Stimulated activated CD4-positive, alpha-beta T cell treated with anti-CD3 and anti-CD28 coated beads, Interleukin-1b, Interleukin-23, amount 100 ng/mL, for 1 hour (primary cell): ENCODE measurements at places on chromosomes 7 and 10.

- DNase-seq: no peak
Measured at GRCh38 chr10:21458126-21458871, 67.2 kb downstream of the SKIDA1 start.

DNA sequence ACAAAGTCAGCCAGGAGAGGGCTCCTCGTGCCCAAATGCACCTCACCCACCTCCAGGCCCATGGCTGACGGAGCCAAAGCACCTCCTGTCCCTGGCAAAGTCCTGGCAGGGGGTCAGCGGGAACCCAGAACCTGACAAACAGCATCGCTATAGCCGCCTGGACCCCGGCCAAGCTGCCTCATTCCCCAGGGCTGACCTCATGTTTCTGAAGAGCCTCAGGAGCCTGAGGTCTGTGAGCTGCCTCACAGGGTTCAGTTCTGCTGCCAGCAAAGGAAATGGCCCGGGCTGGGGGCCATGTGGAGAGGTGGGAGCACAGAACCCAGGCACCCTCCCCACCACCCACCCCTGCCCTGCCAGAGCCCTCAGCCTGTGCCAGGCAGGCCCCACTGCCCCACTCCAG, 4.2 kb upstream of the NANOS1 start:
- DNase-seq: no peak

DNA sequence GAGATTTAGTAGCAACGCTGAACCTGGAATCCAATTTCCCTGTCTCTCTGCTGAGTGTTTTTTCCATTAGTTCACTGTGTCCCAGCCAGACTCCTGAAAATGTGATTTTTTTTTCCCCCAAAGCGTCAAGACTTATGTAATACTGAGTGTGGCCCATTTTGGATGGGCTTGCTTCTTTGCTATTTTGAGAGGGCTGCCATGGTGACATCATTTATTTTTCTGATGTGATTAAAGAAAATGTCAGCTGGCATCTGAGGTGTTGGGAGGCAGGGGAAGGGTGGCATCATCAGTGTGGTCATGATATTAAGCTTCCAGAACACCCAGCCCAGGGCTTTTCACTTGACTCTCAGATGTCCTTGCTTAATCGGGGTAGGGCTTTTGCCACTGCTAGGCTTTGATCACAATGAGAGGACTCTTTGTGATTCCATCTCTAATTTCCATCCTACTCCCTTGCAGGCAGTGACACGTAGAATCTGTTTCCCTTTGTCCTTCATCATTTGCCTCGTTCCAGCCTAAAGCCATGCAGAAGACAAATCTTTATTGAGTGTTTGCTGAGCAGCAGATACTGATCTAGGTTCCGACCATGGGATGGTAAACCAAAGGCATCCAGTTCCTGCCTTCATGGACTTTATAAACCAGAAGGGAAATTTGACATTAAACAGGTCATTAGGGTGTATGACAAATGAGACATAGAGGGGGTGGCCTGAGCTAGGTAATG, 7.4 kb downstream of the ZNF365 start:
- DNase-seq: no peak

- no peak for DNase-seq
Measured at GRCh38 chr10:75386128-75386527, 15.4 kb downstream of the ZNF503 start.

DNA sequence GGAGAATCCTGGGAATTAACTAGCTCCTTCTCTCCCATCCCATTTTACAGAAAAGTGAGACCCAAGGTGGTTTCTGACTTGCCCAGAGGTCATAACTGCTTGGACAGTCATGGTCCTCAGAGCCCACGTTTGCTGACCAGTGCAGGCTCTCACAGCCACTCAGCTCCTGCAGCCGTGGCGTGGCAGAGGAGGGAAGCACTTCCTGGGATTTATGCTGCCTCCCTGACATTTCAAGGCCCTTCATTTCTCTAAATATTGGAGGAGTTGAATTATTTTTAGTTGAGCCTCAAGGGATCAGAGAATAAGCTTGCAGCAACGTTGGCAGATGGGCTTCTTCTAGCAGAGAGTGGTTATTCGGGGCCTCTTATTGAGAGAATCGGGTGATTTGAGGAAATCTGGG, 77.1 kb downstream of the LHPP start:
- DNase-seq: no peak

GRCh38 chr10:92419740-92420545, 129.0 kb downstream of the MARCHF5 start:
- no peak for DNase-seq

DNA sequence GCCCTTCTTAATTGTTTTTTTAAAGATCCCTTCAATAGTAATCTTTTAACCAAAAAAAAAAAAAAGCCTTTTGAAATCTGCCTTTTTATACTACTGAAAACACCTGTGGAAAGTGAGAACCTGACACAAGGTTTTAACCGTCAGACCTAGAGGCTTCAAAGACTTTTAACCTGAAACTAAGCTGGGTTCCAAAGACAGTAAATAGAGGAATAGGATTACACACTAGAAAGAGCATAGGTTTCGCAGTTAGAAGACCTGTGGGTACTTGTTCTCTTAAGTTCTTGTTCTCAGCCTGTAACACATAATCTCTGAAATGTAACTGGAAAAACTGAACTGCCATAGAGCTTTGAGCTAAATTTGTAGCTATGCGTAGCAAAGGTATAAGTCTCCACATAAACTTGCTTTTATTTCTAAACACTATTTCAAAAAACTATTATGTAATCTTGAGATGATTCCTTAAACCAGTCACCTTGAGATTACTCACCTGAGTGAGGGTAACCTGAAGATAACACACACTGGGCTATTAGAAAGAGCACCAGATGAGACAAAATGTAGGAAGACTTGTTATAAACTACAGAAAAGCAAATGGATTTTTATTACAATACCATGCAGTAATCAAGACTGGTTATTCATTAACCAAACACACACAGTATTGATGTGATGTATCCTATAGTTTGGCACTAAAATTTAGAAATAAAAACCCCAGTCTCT, 196.6 kb upstream of the FRMD4A start:
- no peak for DNase-seq

DNA sequence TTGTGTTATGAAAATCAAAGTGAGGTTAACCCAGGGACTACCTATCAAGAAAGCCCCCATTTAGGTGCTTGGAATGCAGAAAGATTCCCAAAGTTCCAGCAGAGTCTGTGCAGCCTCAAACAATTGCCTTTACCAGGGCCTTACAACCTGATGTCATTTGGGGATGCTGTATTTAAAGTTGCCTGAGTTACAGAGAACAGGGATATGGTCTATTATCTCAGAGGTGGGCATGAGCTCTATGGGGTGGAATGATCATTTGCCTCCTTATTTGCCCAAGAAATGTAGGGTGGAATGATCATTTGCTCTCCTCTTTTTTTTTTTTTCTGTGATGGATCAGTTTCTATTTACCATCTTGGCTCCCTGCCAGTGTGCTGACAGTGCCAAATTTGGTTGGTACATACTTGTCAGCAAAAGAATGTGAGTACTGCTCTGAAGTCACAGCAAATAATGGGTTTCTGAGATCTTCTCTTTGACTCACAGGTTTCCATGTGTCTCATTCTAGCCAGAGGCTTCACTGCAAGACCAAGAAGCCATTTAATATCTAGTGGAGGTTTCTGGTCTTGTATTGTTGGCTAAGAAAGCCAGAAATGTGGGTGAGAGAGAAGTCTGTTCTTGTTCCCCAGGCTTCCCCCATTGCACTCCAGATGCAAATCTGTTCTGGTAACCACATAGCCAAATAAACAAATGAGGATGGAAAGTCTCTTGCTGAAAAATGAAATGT, 45.5 kb upstream of the ZNRF2 start:
- DNase-seq: no peak

GRCh38 chr10:95356190-95356955, 65.6 kb upstream of the PDLIM1 start:
- no peak for DNase-seq

DNA sequence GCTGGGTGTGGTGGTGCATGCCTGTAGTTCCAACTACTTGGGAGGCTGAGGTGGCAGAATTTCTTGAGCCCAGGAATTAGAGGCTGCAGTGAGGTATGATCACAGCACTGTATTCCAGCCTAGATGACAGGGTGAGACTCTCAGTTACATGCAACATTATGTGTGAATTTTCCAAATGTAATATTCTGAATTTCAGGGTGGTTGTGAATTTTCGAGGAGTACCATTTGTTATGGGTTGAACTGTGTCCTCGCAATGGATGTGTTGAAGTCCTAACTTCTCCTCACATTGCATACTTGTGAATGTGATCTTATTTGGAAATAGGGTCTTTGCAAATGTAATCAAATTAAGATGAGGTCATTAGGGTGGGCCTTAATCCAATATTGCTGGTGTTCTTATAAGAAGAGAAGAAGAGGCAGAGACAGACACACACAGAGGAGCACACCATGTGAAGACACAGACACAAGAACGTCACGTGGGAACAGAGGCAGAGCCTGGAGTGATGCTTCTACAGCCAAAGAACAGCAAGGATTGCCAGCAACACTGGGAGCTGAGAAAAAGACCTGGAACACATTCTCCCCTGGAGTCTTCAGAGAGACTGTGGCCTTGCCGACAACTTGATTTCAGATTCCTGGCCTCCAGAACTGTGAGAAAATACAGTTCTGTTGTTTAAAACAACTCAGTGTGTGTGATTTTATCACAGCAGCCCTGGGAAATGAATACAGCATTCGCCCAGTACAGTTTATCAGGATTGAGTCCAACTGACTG, 91.9 kb downstream of the ZNF783 start:
- DNase-seq: no peak

DNA sequence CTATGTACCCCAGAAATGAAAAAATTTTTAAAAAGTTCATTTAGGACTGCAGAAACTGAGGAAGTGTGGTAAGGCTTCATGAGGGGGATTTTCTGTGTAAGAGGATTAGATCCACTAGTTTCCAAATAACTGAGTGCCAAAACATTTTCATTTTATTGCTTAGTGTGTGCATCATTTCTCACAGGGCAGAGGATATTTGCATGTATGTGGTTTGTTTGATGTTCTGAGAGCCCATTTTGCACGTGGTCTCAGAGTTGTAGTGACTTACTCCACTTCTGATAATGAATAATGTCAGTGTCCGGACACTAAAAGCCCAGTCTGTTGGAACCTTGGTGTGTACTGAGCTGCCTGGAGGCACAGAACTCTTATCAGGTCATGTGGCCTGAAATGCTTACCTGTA, 299.9 kb downstream of the AUTS2 start:
- no peak for DNase-seq

GRCh38 chr7:25706764-25707163, 445.2 kb upstream of the NFE2L3 start:
- DNase-seq: no peak

DNA sequence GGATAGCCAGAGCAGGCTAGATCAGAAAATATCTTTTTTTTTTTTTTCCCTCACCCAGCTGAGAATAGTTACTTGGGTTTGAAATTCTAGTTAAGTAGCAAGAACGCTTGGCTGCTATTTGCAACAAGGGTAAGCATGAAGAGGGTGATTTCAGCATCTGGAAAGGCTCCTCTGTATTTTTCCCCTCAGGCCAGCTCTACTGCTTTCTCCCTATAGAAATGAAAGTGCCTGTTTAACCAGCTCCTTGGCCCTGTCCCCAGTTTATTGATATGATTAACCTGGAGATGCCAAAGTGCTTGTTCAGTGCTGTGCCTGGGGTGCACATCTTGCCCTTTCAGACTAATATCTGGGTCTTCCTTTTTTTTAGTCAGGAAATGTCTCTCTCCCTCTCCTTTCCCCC, 37.1 kb downstream of the AP3M1 start:
- DNase-seq: no peak

- DNase-seq: no peak
Measured at GRCh38 chr7:121431389-121431995, 35.4 kb upstream of the FAM3C start.

GRCh38 chr10:26861205-26861998, 644 bp upstream of the ABI1 start:
- DNase-seq: no peak

DNA sequence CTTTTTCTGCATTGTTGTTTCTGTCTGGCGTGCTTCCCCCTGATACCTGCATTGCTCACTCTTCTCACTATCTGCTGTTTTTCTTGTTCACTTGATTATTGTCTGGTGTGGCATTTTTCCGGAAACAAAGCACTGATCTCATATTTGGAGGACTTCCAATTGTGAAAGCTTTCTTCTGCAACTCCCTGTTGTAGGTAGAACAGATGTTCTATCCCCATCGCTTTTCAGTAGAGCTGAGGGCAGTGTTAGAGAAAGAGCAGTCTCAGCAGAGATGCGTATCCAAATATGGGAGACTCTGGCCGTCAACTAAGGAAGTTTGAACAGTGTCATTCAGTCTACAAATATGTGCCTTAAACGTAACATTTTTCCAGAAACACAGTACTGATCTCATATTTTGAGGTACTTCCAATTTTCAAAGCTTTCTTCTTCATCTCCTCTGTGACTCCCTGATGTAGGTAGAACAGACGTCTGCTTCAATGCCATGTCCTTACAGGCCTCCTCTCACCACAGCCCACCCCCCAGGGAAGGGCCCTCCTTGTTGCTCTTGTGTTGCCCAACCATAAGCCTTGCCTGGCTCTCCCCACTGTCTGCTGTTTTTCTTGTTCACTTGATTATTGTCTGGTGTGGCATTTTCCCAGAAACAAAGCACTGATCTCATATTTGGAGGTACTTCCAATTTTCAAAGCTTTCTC, 27.1 kb upstream of the GJD4 start:
- DNase-seq: no peak

DNA sequence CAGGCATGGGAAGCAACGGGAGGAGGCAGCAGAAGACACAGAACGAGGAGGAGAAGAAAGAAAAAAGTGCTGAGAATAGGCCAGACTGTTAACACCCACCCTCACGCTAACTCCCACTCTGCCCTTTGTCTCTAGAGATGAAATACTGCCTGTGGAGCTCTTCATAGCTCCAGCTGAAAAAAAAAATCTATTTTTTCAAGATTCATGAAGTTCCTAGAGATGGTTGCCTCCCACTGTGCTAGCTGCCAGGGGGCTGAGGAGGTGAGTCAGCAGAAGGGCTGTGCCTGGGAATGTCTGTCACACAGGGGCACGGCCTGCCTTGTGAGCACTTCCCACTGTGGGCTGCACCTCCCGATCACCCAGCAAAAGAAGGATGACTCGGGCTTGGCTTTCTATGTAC, 144.5 kb downstream of the RNF216 start:
- no peak for DNase-seq

DNA sequence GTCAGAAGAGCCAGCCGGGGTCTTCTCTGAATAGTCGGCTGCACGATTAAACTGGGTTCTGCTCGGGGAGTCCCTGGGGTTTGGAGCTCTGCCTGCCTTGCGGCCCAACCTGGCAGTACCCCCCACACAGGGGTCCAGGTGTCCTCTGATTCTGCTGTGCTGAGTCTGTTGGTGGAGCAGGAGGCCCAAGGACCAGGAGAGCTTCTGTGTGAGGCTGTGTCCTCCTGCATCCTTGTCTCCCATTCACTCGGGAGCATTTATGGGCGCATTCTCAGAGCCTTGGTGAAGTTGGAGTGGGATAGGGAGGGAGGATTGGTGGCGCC, 14.2 kb downstream of the INPP5A start:
- no peak for DNase-seq

- no peak for DNase-seq
Measured at GRCh38 chr10:14408139-14408538, 77.4 kb upstream of the FRMD4A start.

- no peak for DNase-seq
Measured at GRCh38 chr7:76343294-76343930, 15.4 kb downstream of the YWHAG start.
